Activated T-cell treated with anti-CD3 and anti-CD28 coated beads, Interleukin-2, amount 50 U/mL, for 72 hours (primary cell): ENCODE measurements at places on chromosomes 5 and 9. TPM values are rescaled to one million over a fixed set of nuclear protein-coding genes. Genes with fewer than 3 reads are reported as not detected.

- no peaks in the 10 kb centered on the region for H3K4me1 ChIP-seq
- H3K27ac ChIP-seq: no peak overlapping the region
- H3K27me3 ChIP-seq: no peaks in the 10 kb centered on the region
- H3K36me3 ChIP-seq: no peaks in the 10 kb centered on the region
These were observed 612.9 kb downstream of the BNC2 start for GRCh38 chr9:16257604-16258003.

DNA sequence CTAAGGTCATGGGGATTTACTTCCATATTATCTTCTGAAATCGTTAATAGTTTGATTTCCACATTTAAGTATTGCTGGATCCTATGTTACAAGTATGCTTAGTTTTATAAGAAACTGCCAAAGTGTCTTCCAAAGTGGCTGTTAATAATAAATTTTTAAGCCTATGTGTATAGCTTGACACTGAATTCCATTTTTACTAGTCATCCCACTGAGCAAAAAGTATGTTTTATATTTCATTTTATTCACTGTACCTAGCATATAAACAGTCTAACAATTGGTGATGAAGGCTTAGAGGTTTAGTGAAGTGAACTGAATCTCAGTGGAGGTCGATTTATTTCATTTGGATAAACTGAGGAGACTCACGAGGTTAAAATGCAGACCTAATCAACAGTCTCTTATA lies 174.6 kb downstream of the ADAMTS6 start:
- H3K4me1 ChIP-seq: no peaks in the 10 kb centered on the region
- H3K27me3 ChIP-seq: no peaks in the 10 kb centered on the region
- no peak overlapping the region for H3K27ac ChIP-seq
- H3K4me3 ChIP-seq: no peak overlapping the region
- H3K36me3 ChIP-seq: no peaks in the 10 kb centered on the region
- DNase-seq: no peak

- H3K4me1 ChIP-seq: no peaks in the 10 kb centered on the region
- no peak overlapping the region for H3K4me3 ChIP-seq
- no peak for DNase-seq
- no peaks in the 10 kb centered on the region for H3K27me3 ChIP-seq
- no peak overlapping the region for H3K27ac ChIP-seq
These were observed 221.3 kb upstream of the SMC2 start for GRCh38 chr9:103872811-103873210.

- no peak overlapping the region for H3K27ac ChIP-seq
- no peak for DNase-seq
- H3K4me3 ChIP-seq: no peak overlapping the region
- peaks cover 9% of the 10 kb centered on the region for H3K4me1 ChIP-seq
- no peaks in the 10 kb centered on the region for H3K36me3 ChIP-seq
These were observed 3.4 kb downstream of the EPB41L4B start for GRCh38 chr9:109317311-109317978.

- no peaks in the 10 kb centered on the region for H3K36me3 ChIP-seq
- H3K4me3 ChIP-seq: no peak overlapping the region
These were observed 11.3 kb downstream of the WWC1 start for GRCh38 chr5:168302785-168303184.

- no peaks in the 10 kb centered on the region for H3K4me1 ChIP-seq
- no peak overlapping the region for H3K27ac ChIP-seq
- no peak overlapping the region for H3K4me3 ChIP-seq
- no peaks in the 10 kb centered on the region for H3K27me3 ChIP-seq
These were observed 1499.0 kb downstream of the EFNA5 start for GRCh38 chr5:106171708-106172107.

- H3K36me3 ChIP-seq: peaks cover 10% of the 10 kb centered on the region
- no peak overlapping the region for H3K27ac ChIP-seq
- DNase-seq: no peak
- H3K4me3 ChIP-seq: no peak overlapping the region
These were observed 14.1 kb upstream of the LRRC19 start for GRCh38 chr9:27019589-27019988.

- H3K27me3 ChIP-seq: no peaks in the 10 kb centered on the region
- H3K4me1 ChIP-seq: peaks cover 29% of the 10 kb centered on the region
- peak overlapping the region; percentile 52 for H3K27ac ChIP-seq
- peak overlapping the region; percentile 21 for H3K4me3 ChIP-seq
These were observed 126.7 kb downstream of the PPP2R2B start for GRCh38 chr5:146751781-146752401.

DNA sequence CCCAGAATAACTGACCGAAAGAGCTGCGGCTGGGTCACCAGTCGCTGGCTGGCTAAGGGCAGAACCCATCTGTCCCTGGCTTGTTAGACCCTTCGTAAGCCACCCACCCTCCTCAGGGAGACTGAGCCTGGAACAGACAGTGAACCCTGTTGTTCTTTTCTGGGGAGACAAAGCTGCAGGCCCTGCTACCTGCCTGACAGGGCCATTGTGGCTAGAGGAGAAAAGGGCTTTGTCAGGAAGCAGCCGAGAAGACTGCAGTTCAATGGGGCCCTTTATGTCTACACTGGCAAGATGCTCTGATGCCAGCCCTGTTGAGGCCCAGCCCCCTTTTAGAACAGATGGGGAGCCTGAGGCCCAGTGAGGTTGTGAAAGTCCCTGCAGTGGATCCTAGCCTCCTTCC lies 3.7 kb upstream of the NIPAL4 start:
- peaks cover 33% of the 10 kb centered on the region for H3K27me3 ChIP-seq
- H3K4me3 ChIP-seq: no peak overlapping the region
- no peak for DNase-seq
- H3K27ac ChIP-seq: no peak overlapping the region
- peaks cover 15% of the 10 kb centered on the region for H3K4me1 ChIP-seq

GRCh38 chr9:16726718-16727451 lies 143.6 kb downstream of the BNC2 start:
- no peak overlapping the region for H3K27ac ChIP-seq
- peak overlapping the region; percentile 63 for H3K4me3 ChIP-seq
- no peaks in the 10 kb centered on the region for H3K36me3 ChIP-seq
- H3K27me3 ChIP-seq: peaks cover 25% of the 10 kb centered on the region

ZNF474 gene
- 0.12 TPM for total RNA-seq
